ENCODE measurements at places on chromosomes 4 and X.

DNA sequence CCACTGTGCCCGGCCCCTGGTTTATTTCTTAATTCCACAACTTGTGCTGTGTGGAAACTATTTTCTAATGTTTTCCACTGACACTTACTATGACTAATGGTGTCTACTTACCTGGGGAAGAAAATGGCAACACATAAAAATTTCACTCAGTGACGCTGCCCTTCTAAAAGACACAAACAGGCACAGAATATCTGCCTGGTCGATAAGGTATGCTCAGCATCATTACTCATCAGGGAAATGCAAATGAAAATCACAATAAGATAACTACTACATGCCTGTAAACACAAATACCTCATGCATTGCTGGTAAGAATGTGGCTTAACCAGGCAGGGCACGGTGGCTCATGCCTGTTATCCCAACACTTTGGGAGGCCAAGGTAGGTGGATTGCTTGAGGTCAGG is 61.6 kb downstream of the UBE2K start:
- DNase-seq, result no peak

- DNase-seq, result no peak
These were observed 430.6 kb downstream of the DTHD1 start for GRCh38 chr4:36712013-36712412.

GRCh38 chr4:106116025-106116424 is 200.0 kb downstream of the TBCK start:
- DNase-seq, result no peak

- DNase-seq, result no peak
These were observed 83.0 kb downstream of the HTRA3 start for GRCh38 chr4:8352368-8353157.

GRCh38 chr4:102441978-102442911 is 58.9 kb upstream of the NFKB1 start:
- no peak for DNase-seq

- no peak for DNase-seq
These were observed 116.6 kb downstream of the CPZ start for GRCh38 chr4:8709050-8709728.

DNA sequence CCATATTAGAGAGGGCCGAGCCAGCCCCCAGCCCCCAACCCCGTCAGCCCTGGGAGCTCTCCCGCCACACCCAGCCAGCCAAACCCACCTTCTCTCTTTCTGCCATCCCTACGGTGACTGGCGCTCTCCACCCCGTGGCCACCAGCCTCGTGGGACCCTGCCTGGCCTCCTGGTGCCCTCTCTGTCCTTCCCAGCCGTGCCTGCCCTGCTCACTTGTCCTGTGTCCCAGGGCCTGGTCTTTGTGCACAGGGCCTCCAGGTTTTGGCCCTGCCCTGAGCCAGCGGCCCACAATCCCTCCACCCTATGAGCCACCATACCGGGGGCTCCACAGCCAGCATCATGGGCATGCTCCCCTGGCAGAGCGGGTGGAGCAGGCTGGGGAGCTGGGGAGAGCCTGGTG is 77.4 kb downstream of the ABLIM2 start:
- no peak for DNase-seq

DNA sequence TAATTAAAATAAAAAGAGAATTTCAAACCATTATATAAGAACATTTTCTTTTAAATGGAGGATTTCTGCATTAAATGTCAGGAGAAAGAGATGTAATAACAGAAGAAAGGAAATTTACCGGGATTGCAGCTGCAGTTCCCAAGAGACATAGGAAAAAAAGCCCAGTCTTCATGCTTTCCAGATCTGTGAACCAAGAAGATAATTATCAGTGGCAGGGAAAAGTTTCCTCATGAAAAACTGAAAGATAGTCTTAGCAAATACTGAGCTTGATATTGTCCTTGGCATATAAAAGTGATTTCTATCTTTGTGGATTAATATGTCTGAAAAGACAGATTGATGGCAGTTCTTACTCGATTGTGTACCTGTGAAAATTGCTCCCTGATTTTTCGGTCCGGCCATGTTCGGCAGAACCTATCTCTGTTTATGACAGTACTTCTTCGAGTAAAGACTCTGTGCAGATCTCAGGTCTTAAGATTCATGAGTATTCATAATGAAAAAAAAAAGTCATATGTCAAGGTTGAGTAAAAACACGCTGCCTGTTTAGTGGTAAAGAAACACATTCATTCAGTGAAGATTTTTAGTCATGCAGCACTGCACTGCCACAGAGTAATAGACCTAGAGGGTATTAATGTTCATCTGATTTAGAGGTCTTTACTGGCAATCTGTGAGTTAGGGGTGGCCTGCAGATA is 29.6 kb downstream of the SPARCL1 start:
- DNase-seq, result no peak

GRCh38 chr4:176276710-176277109 is 7.7 kb upstream of the ASB5 start:
- DNase-seq, result no peak

DNA sequence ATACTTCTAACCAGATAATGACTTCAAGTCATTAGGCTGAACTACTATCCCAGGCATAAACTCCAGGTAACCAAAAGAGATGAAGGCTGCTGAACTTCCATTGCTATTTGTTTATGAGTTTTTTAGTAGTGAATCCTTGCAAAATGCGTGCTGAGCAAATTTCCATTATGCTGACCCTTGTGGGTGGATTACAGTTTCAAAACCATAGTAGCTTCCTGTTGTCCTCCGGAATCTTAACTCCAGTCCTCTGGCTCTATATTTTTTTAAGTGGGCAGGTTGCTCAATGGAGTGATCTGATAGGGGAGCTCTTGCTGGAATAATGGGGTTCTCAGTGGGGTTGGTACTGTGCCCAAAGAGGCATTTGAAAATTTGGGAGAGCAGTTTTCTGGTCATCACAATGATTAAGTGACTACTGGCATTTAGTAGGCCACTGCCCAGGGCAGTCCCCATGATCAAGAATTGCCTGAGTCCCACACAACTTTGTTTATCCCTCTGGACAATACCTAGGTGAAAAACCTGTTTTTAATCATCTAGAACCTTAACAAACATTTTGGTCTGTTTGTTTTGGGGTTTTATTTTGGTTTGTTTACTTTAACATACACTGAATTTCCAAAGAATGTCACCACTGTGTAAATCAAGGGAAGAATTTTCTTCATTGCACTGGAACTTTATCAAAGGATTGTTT is 302.3 kb upstream of the GATB start:
- no peak for DNase-seq

- DNase-seq, result no peak
These were observed 428.8 kb downstream of the IL15 start for GRCh38 chr4:142065086-142065647.

- no peak for DNase-seq
These were observed 67.2 kb upstream of the NDP start for GRCh38 chrX:44040406-44040805.

GRCh38 chrX:41518841-41519220 is 71.7 kb downstream of the NYX start:
- DNase-seq, result no peak

DNA sequence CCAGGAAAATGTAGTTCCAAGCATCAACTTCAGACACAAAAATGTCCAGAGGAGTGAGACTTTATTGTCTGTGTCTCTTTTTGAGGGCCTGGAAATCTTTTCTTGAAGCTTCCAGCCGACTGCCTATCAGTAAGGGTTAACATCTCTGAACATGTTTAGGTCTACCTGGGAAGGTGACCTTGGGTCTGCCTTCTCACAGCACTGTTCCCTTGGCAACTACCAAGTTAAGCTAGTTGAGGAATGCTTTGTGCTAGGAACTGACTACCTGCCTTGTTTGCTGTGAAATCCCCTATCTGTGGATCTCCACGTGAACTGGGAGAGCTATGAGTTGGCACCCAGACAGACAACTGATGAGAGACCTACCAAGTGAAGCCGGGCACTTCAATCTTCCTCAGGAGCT is 81.6 kb downstream of the PPEF2 start:
- DNase-seq, result no peak

GRCh38 chr4:176910646-176911045 is 117.9 kb upstream of the VEGFC start:
- no peak for DNase-seq

Measured in activated T-cell treated with anti-CD3 and anti-CD28 coated beads, Interleukin-2, amount 50 U/mL, for 48 hours (primary cell).